Activated T-helper 1 cell treated with Interleukin-2 at 50 U/mL for 16 hours (primary cell): ENCODE measurements at places on chromosomes 11 and 22.
A peak's percentile ranks its signal among the peaks of the same experiment; 100 is the strongest.

DNA sequence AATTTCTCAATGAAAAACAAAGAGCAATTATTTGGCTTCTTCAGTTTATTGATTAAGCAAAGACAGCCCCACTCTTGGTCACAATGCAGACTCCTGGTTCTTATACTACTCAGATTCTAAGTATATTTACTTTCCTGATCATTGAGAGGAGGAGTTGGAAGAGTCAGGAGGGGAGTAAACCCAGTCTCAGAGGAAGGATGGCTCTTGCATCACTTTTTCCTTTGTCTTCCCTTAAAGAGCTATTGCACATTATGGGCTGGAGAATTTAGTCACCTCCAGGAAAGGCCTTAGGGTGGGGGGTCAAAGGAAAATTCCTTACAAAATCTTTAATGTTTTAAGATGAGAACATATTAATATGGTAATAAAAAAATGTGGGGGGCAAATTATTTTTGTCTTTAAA is 8.1 kb downstream of the SLC17A6 start:
- DNase-seq = no peak

DNA sequence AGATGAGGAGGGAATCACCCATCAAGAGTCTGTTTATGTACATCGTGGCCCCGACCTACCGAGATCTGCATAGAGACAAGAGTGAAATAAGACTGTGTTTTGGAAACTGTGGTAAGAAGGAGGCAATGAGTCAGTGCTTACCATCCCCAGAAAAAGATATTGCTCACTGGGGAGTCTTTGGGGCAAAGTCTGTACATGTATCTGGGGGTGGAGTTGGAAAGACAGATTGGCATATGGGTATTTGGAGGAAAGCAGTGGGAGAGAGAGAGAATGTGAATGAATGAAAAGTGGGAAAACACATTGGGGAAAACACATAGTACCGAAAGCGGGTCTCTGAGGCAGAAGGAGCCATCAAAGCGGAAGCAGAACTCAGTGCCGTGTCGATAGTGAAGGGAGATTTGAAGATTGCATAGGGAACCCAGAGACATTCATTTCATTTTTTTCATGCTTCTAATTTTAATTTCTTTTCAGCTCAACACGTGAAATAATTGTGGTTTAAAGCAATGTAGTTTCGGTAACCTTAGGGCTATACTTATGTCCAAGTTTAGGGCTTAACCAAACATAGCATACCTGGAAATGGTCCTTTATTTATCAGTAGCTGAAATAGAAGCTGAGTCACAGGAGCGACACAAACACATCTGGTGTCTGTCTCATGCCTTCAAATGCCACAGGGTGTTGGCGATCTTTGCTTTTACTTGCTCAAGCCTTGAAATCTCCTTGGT is 98.6 kb upstream of the CD44 start:
- peak; percentile 39 for DNase-seq

- DNase-seq = no peak
Observed at GRCh38 chr11:79957702-79958101, 516.9 kb upstream of the TENM4 start.

DNA sequence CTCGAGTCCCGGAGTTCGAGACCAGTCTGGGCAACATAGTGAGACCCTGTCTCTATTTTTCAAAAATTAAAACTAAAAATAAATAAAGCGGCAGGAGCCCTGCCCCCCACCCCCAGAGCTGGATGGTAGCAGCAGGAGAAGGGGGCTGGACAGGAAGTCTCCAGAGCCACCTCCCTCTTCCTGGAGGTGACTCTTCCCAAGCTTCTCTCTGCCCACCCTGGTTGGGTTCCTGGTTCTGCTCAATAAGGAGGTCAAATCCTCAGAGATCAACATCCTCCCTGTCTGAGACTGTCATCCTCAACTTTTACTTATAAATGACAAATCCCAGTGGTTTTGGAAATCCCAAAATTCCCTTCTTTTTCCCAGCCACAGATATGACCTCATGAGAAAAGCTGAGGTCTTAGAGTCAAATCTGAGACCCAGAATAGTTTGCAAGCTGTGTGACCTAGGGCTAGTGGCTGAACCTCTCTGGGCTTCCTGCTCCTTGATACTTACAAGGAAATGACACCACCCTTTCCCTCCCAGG is 987 bp downstream of the C1QTNF6 start:
- no peak for DNase-seq

DNA sequence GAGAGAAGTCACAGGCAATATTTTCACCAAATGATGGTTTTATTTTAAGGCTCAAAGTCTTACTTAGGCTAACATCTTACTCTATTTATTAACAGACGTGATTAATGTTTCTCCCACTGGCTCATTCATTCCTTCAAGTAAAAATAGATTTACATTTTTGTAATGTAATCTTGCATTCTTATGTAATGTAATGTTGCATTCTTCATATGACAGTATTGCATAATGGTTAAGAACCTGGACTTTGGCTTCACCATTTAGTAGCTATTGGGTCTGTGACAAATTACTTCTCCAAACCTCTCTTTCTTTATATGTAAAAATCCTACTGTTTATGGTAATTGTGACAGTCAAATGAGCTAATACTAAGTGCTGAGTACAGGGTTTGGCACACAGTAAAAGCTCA is 3.3 kb upstream of the DIXDC1 start:
- no peak for DNase-seq

DNA sequence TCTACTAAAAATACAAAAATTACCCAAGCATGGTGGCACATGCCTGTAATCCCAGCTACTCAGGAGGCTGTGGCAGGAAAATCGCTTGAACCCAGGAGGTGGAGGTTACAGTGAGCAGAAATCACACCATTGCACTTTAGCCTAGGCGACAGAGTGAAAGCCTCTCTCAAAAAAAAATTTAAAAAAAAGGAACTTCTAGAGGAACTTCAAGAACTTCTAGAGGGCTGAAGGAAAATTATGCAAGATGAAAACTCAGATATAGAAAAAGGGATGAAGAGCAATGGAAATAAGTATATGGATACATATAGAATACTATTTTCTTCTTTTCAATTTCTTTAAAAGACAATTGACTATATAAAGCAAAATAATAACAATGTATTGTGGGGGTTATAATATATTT is 51.2 kb upstream of the PRR5 start:
- no peak for DNase-seq

DNA sequence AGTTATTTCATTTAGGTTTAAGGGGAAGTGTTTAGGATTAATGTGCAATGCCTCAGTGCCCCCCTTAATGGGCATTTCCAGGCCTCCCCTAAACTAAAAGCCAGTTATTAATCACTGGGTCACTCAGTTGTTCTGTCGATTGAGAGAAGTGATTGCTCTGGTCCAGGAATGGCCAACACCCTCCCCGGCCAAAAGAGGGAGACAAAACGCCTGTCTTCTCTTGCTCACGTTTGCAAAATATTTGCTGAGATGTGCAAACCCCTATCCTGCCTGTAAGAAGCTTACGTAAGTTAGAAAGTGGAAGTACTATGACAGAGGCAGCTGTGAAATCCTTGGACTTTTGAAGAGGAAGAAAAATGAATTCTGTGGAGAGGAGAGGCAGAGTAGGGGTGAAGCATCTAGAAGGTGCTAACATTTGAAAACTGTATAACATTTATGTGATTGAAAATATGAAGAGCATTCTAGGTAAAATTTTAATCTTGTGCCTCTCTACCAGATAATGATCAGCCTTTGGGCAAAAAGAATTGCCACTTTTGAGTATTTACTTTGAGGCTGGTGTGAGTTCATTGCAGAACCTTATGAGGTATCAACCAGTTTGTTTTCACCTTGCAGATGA is 37.7 kb downstream of the NTM start:
- DNase-seq = no peak

- DNase-seq = no peak
Observed at GRCh38 chr11:112128483-112129121, 35.3 kb downstream of the IL18 start.

DNA sequence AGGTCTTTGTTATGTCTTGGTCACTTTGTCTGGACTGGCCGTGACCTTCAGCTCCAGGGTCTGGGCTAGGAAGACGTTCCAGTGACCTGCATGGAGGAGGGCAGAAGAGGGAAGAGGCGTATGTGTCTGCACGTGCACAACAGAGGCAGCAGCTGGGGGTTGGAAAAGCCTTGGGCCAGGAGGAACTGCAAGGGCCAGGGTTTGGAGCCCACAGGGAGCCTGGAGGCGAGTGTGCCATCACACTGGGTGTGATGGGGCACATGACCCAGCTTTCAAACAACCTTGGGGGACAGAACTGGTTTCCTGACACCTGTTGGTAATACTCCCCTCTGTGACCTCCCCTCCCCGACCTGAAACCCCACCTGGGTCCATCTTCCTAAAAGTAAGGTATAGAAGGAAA is 34.7 kb downstream of the CHRDL2 start:
- DNase-seq = no peak

DNA sequence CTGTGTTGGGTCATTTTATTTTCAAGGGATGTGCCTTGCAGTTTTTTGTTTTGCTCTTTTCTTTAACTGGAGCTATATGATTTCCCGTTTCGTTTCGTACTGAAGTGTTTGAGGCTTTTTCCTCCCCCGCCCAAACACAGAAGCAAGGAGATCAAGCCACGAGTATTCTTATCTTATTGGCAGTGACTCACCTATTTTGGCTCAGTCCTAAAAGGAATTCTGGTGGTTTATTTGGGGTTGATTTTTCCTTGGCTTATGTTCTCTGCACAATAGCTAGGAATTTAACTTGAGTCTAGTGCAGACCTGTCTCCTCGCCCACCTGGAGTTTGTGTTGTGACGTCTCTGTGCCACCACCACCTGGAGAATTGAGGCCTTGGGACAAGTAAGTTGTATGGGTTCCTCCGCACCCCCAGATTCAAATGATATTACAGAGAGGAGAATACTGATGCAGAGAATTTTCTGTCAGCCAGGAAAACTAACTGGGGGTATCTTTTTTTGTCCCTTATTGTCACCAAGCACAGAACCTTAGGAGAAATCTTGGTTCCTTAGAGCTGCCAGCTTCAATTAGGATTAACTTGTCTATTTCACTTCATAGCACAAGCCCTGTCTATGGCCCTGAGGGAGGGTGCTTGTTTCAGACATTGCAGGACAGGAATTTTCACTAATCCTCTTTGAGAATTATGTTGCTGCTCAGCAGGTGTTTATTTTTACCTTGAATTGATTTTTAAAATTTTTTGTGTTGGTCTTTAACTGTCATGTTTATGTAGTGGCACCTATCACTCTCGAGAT is 90.4 kb upstream of the BIRC3 start:
- no peak for DNase-seq
